ENCODE measurements at places on chromosomes 2 and 18.
A peak's percentile ranks its signal among the peaks of the same experiment; 100 is the strongest.

DNA sequence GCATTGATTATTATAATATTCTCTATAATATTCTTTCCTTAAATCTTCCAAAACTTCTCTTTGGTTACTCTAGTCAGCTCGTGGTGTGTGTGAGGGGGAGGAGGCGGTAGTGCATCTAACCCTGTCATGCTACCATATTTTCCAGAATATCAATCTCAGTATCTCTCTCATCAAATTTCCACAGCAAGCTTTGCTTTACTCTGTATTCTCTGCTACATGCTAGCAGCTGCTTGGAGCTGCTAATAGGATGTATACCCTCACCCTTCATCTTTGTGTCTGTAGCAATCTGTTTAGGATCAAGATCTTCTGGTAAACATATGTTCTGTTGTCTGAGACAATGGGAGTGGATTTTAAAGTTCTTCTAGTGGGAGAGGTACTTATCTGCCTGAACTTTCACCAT, 303.8 kb upstream of the KLHL14 start:
- DNase-seq, result no peak

DNA sequence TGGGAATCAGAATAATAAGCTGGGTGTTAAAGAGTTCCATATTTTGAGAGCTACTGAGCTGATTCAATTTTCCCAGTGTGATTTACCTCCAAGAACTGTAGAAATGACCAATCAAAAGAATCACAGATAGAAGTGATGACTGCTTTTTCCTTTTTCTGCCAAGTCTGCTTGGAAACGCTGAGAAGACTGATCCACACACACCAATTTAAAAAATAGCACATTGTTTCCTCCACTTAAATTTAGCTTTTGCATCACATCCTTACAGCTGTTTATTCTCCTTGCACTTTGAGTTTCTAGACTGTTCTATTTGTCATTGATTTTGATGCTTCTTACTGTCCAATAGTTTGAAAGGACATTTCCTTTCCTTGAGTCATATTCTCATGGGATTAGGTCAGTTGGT, 590.3 kb upstream of the CHAC2 start:
- no peak for DNase-seq

GRCh38 chr18:42113529-42114191, 158.6 kb downstream of the PIK3C3 start:
- DNase-seq, result no peak

- peak; percentile 39 for DNase-seq
These were observed 532.8 kb downstream of the FBXO15 start for GRCh38 chr18:73614812-73615211.

DNA sequence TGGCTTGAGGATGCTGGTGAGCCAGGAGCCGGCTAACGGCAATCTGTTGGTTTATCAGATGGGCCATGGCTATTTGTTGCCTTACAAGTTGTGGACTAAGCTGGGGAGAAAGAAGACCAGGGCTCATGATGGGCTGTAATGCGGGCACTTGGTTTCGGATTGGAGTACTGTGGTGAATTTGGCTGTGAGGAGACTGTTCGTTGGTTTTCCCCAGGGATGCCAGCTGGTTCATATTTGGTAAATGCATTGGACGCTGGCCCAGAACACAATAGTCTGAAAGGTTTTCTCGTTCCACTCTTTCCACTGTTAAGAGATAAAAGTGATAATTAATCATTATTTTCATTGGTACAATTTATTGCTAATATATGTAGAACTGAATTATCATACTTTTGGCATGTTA, 108.9 kb downstream of the SATB2 start:
- no peak for DNase-seq

DNA sequence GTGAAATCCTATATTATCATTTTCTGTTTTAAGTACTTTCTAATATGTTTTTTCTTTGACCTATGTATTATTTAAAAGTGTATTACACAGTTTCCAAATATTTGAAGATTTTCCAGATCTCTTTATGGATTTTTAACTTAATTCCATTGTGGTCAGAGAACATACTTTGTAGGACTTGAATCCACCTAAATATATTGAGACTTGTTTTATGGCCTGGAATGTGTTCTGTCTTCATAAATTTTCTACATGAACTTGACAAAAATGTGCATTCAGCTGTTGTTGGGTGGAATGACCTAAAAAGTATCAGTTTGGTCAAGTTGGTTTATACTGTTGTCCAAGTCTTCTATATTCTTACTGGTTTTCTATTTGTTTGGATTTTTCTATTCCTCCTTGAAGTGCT, 33.8 kb upstream of the TMEM247 start:
- DNase-seq, result no peak

DNA sequence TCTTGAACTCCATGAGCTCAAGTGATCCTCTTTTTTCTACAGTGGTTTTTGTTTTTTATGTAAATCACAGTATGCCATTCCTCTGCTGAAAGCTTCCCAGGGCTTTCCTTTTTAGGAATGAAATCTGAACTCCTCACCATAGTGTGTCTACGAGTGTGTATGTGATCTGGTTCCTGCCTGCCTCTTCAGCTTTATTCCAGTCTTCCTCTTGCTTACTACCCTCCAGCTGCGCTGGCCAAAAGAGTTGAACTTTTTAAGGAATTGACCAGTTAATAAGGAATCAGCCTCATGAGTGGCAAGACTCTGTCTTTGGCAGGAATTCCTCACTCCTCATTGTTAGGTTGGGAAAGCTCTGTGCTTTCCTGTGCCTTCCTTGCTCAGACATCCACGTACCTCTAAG, 4.0 kb downstream of the CCT7 start:
- DNase-seq, result no peak

DNA sequence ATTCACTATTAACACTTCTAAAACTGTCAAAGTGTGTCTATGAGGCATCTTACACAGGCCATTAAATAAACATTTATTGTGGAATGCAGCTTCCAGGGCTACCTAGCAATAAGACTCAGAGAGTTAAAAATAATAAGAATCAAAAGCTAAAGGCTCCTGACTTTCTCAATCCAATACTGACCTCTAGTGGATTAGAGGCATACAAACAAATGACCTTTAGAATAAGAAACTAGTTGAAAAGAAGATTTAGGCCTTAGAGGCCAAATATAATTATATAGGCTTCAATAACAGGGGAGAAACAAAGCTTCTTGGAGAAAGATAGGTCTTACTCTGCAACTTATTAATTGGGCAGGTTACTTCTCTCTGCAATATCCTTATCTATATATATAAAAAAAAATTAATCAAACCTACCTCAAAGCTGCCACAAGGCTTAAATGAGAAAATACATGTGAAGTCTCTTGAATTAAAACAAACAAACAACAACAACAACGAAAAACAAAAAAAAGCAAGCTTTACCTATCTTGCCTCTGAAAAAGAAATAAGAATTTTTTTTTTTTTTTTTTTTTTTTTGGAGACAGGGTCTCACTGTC, 246.1 kb downstream of the EXOC6B start:
- peak; percentile 50 for DNase-seq

DNA sequence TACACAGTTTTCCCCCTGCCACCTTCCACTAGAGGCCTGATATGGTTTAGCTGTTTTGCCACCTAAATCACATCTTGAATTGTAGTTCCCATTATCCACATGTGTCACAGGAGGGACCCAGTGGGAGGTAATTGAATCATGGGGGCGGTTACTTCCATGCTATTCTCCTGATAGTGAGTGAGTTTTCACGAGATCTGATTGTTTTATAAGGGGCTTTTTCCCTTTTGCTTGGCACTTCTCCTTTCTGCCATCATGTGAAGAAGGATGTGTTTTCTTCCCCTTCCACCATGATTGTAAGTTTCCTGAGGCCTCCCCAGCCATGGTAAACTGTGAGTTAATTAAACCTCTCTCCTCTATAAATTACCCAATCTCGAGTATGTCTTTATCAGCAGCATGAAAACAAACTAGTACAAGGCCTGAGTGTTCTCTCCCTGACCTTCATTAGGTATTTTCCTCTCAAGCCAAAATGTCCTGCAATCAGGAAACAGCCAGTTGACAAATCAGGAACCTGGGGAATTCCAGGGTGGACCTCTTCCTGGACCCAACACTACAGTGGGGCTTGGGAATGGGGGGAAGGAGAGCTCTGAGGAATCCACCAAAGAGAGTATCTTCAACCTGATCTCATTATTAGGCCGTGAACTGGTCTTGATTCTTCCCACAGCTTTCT, 129.9 kb downstream of the TXNL1 start:
- DNase-seq, result no peak

DNA sequence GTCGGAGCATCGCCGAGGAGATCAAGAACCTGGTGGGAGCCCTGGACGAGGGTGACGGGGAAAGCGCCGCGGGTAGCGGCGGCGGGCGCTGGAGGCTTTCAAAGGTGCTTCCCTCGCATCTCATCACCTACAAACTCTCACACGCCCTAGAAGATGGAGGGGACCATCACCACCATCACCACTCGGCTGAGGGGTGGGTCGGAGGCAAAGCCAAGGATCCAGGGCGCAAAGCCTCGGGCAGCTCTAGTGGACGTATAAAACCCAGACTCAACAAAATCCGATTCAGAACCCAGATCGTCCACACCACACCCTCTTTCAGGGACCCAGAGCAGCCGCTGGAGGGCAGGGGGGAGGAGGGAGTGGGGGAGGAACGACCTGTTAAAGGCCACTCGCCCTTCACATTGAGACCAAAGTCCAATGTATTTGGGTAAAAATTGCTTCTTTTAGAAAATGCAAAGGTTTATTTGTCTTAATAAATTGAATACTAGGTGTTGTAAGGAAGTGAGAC, 1.5 kb downstream of the SOWAHC start:
- no peak for DNase-seq

Data from kidney capillary endothelial cell (primary cell).